ENCODE measurements at places on chromosomes 1 and 21. TPM values are rescaled to one million over a fixed set of nuclear protein-coding genes. Genes with fewer than 3 reads are reported as not detected.

Gene POU3F1
- polyA plus RNA-seq: 2.2 TPM

Gene CSF3R
- 4.1 TPM for polyA plus RNA-seq

Gene TAGLN2
- 149 TPM for polyA plus RNA-seq

- no peak for DNase-seq
Measured at GRCh38 chr21:29295066-29295650, 3.6 kb upstream of the BACH1 start.

DNA sequence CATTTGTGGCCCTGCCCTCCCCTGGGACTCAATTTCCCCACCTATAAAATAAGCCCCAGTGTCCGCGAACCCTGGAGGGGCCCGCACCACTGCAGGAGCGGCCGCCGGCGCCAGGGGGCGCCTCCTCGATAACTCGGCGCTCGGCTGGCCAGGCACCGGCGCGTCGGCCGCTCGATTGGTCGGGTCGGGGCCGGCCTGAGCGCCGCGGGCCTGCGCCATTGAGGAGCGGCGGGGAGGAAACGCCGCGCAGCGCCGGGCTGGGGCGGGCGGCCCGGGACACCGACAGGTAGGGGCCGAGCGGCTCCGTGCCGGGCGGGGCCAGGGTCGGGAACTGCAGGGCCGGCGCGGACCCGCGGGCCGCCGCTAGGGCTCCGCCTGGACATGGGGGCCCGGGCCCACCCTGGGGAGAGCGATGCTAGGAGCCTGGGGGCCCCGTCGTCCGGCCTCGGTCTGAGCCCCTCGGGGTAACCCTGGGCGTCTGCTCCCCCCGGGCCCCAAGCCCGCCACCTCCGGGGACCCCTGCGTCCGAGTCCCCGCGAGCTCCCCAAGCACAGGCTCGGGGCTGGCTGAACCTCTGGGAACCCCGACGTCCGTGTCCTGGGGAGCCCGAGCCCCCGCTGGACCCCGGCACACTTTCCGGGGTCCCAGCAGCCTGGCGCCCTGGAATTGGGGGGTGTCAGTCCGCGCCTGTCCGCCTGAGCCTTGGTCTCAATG lies at the start of gene VPS13D:
Gene VPS13D, plus strand, starts transcription at position 196 of the 714 bp plus-strand sequence. CDS start 4,237 bp downstream, outside the sequence.
- no peak for DNase-seq

DNA sequence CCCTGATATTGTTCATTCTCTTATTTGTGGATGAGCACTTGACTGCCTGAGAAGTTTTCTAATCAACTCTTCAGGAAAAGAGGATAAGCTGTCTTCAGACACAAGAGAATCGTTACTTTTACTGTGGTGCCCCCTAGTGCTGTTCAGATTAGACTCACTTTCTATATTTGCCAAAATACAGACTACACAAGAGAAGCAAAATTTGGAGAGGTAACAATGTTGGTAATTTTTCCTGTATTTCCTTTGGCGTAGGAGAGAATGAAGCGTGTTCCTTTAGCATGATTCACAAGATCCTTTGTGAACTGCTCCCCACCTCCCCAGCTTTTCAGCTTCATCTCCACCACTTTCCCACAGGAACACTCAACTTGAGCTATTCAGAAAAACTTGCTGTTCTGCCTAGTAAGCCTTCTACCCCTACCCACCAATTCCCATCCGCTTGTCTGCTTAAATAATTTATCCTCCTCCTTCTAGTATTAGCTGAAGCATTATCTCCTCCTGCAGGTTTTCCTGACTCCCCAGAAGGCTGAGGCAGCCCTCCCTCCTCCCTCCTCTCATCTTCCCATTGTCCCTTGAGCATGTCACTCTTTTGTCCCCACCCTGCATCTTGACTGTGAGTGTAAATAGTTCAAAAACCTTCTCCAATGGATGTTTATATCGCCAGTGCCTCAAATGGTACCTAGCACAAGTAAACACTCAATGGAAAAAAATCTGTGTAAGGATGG lies 4.5 kb downstream of the TNFSF4 start:
- no peak for DNase-seq

- DNase-seq: no peak
Measured at GRCh38 chr1:95927061-95927460, 693.1 kb downstream of the RWDD3 start.

GRCh38 chr1:17719874-17720273 lies 35.3 kb upstream of the ACTL8 start:
- DNase-seq: no peak

DNA sequence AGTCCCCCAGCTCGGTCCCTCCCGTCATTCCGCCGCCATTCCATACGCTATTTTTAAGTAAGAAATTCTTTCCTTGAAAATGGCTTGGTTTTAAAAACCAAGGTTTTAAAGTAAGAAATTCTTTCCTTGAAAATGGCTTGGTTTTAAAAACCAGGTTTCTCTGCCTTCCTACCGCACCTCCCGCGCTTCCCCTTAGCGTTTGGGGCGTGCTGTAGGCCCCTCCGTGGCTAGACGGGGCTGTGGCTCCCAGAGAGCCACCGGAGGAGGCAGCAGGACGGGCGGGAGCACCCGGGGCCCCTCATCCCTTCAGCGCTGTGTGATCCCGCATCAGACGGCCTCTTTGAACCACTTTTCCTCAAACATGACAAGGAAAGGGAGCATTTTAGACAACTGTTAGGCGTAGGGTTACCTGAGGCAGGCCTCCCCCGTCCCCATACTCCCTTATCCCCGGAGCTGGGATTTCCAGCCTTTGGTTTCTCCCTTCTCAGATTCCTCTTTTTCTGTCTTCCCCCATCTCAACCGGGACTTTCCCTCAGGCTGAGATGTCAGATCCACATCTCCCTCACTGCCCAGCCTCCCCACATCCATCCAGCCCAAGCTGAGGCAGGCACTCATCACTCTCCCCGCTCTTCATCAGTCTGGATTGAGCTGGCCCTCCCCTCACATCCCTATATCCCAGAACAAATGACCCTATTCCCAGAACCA lies 541 bp upstream of the CD58 start:
- DNase-seq: no peak

DNA sequence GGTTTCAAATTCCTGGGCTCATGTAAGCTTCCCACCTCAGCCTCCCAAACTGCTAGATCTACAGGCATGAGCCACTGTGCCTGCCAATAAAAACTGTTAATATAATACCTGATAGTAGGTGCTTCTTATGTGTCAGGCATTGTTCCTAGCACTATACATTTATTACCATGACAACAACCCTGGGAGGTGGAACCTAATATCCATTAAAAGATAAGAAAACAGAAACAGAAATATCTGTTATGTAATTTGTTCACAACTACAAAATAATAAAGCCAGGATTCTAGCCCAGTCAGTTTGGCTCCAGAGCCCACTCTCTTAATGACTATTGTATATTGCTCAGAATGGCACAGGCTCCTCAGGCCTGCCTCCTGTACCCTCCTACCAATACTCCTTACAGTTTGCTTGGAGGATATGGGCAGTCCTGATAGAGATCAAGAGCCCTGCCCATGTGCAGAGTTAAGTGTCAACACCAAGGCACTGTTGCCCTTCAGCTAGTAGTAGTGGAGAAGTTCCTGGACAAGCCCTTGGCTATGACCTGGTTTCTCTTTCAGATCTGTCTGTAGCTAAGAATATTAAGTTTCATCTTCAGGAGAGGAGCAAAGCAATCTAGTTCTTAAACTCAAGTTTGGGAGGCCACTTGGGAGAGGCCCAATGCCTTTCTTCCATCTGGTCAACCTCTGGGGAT lies 22.4 kb downstream of the RPL5 start:
- no peak for DNase-seq

GRCh38 chr1:43711049-43711448 lies 3.7 kb downstream of the ST3GAL3 start:
- no peak for DNase-seq

DNA sequence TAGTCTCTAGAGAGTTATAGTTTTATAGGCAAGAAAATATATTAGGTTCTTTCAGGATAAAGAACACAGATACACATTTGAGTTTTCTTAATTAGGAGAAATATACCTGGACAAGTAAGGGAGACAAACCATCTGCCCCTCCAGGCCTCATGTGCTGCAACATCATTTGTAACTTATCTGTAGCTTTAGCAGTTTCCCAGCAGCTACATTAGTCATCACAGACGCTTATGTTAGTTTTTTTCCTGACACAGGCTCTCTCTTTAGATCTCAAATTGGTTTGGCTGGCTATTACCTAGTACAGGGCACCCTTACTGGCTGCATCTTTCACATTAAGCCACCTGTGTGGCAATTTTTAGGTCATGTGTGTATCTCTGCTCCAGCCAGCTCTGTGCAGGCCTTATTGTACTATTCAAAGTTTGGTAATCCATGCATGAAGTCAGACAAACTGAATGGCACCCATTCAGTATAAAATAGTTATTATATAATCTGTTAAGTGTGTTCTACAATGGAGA lies 25.9 kb downstream of the GNPAT start:
- no peak for DNase-seq

GRCh38 chr1:202127061-202127460 lies 4.3 kb downstream of the GPR37L1 start:
- DNase-seq: no peak

DNA sequence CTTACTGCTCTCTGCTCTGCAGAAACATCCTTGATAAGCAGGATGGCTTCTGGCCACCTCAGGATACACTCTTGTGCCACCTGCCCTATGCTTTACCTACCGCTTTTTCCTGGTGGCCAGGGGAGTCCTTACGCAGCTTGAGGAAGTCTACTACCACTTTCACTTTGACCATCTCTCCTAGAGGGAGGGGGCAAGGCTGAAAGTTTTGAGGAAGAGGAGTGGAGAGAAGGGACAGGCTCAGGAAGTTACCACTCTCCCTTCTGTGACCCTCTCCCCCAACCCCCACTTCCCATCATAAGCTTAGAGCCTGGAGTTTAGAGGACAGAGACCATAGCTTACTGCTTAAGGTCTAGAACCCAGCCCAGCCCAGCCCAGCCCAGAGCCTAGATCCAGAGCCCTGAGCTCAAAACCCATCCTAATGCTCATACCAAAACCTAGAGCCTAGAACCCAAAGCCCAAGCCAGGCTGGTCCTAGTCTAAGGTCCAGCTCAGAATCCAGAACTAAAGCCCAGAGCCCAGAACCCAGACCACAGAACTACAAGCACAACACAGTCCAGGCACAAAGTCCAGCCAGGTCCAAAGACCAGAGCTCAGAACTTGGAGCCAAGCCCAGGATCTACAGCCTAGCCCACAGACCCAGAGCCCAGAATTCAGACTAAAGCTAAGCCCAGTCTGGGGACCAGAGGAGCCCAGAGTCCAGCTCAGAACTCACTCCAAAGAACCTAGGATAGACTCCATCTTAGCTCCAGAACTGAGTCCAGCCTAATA lies 18.0 kb upstream of the MFSD2A start:
- DNase-seq: no peak

Measured in left renal cortex interstitium (tissue), 4 donors.